ENCODE measurements at places on chromosomes 7 and 10.

DNA sequence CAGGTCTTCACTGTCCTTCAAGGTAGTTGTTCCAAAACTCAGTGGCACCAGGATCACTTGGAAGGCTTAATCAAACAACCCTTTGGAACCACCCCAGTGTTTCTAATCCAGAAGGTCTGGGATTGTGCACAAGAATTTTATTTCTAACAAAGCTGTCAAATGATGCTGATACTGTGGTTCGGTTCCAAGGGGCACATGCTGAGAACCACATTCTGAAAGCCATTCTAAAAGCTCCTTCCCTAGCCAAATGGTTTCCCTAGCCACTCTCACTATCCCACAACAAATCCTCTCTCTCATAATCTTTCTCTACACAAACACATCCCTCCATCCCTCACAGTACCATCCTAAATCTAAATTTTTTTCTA is 52.1 kb downstream of the MACC1 start:
- DNase-seq = no peak

- DNase-seq = no peak
Measured at GRCh38 chr7:128108129-128108528, 76.9 kb upstream of the LRRC4 start.

GRCh38 chr10:78871796-78872195 is 197.0 kb upstream of the ZMIZ1 start:
- no peak for DNase-seq

DNA sequence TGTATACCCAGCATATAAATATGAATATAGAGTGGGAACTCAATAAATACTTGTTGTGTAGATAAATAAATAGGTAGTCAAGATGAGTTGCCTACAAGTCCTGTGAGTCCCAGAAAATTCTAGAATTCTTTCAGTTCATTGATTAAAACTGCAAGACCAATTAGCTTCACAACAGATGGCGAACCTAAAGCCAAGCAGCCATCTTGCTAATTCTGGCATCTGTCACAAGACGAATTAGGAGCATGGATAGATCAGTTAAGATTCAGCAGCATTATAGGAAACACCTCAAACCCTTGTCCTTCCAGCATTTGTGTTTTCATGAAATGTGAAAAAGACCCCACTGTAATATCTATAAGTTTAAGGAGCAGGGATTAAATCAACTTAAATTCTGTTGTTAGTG is 552.7 kb downstream of the MAGI2 start:
- no peak for DNase-seq

DNA sequence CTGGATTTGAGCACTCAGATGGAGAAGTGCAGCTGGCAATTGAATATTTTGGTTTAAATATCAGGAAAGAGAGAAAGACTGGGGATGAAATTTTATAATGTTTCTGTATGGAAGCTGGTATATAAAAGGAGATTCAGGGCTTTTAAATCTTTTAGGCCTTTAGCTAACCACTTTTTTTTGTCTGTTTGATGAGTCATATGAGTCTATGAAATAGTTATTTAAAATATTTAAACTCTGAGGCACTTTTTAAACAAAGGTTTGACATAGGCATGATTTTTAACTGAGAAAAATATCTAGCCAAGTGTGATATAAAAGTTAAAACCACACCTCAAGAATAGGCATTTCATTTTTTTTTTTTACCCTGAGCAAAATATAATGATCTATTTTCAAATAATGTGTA is 944.3 kb downstream of the GATA3 start:
- DNase-seq = no peak

DNA sequence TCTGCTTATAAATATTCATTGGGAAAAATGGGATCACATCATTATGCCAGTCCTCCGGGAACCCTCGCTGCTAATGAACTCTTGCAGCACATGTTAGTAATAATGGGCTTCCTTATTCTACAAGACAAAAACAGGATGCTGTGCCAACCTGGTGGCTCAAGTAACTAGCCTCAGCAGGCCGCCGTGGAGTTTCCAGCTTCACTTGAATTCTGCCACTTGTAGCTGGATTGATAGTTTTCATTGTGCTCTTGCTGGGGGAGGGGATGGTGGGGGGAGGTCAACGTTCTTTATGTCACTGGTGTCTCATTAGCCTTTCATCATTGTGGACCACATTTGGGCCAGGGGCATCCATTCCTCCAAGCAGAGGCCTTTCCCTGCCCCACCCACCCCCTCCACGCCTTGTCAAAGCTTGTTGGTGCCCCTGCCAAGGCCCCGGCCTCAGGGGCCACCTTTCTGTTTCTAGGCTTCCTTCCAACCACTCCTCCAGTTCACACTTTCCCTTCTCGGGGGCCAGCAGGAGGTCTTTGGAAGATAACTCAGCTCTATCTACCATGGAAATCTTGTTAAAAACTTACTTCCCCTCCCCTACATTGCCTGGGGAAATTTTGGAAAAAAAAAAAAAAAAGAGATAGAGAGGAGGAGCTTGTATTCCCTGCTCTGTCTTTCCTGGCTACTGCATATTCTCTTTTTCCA is 153.9 kb downstream of the BMPER start:
- DNase-seq = no peak

DNA sequence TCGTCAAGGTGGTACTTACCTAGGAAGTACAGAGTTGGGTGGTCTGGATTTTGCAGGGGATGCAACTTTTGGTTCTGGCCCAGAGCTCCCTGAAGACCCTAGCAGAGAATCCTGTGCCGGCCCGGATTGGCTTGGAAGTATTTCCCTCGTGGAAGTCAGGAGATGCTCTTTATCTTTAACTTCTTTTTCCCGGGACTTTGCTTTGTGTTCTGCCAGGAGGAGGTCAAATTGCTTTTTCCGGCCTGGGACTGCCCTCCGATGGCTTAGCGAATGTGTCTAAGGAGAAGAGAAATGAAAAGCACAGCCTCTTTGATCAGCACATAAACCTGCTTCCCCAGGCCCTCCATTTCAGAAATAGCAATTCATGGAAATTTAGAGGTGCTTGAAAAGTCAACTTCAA is 57.0 kb upstream of the EFCAB10 start:
- no peak for DNase-seq
